ENCODE measurements at places on chromosomes 6 and 20. TPM values are rescaled to one million over a fixed set of nuclear protein-coding genes. Genes with fewer than 3 reads are reported as not detected.

The MYBL2 gene
- total RNA-seq, result 22.2 TPM

The SLC23A2 gene
- 14.6 TPM for total RNA-seq

The SHLD1 gene
- 2.5 TPM for total RNA-seq

The DEF6 gene
- total RNA-seq, result 0.06 TPM

The TCP11 gene
- total RNA-seq, result 0.23 TPM

The SEL1L2 gene
- total RNA-seq, result not detected

The NELFE gene
- 129 TPM for total RNA-seq

The RIPOR3 gene
- total RNA-seq, result 0.13 TPM

DNA sequence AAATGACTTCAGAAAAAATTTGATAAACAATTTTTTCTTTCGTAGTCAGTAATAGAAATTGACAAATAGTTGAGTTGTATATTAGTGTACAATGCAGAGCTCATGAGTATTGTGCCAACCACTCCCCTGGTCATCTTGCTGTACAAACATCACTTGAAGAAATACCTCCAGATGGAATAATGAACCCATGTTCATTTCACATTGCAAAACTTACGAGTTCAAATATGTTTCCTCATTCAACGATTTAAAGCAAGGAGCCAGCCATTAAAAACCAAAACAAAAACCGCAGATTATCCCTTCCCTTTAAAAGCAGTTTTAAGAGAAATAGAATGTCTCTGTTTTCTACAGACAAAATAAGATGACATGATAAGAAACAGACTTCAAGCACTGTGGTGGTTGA, 62.5 kb downstream of the RALGAPA2 start:
- no peak for DNase-seq

GRCh38 chr6:73030791-73031782, 194.2 kb downstream of the KHDC1L start:
- DNase-seq, result peak; percentile 12

DNA sequence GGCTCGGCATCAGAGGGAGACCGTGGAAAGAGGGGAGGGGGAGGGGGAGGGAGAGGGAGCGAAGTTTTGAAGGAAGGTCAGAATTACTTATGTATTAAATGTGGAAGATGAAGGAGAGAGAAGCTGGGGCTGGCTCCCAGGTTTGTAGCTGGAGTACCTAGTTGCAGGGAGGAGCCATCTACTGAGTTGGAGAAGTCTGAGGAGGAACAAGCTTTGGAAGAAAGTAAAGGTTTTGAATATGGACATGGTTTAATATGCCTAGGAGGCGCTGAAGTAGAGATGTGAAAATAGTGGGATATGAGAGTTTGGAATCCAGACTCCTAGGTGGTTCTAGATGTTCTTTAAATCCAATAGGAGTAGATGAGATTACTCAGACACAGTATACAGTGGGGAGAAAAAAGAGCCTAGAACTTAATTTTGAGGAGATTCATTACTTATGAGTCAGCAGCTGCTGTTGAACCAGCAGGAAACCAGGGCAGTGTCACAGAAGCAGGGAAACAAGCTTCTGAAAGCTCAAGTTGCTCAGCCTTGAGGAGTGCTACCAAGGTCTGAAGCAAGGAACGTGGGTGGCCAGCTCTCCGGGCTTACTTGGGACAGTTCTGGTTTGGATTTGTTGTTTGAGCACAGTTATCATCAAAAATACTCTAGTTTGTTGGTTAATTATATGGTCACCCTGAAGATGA, 149.3 kb downstream of the UTRN start:
- DNase-seq, result peak; percentile 84

- no peak for DNase-seq
These were observed 132.8 kb downstream of the FNDC1 start for GRCh38 chr6:159301810-159302593.

- no peak for DNase-seq
These were observed 7.1 kb downstream of the GJA1 start for GRCh38 chr6:121442576-121442975.

DNA sequence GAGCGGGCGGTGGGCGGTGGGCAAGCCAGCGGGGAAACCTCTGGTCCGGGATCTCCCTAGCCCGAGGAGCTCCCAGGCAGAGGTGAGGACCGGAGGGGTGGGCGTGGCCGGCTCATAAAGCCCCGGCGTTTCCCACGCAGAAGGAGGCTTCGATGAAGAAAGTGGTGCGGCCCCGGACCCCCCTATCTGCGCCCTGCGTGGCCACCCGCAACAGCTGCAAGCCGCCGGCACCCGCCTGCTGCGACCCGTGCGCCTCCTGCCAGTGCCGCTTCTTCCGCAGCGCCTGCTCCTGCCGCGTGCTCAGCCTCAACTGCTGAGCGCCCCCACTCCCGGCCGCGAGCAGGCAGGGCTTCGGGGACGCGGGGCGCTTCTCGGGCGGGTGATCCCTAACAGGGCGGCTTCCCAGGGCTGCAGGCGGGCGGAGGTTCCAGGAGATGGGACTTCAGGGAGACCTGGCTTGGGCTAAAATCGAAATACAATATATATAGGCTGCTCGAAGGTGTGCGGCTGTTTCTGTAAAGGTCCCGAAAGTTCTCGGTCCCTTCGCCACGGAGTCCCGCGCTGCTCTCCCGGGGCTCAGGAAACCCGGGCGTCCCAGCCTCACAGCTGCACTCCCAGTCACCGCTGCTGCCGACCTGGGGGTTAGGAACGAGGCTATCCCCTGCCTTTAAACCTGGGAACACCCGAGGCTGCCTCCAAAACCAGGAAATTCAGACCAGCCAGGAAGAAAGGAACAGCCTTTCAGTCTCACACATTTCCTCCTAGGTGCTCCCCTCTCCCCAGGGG, 27.8 kb downstream of the ASIP start:
- no peak for DNase-seq

GRCh38 chr6:84521511-84521910, 242.9 kb downstream of the TBX18 start:
- DNase-seq, result no peak

DNA sequence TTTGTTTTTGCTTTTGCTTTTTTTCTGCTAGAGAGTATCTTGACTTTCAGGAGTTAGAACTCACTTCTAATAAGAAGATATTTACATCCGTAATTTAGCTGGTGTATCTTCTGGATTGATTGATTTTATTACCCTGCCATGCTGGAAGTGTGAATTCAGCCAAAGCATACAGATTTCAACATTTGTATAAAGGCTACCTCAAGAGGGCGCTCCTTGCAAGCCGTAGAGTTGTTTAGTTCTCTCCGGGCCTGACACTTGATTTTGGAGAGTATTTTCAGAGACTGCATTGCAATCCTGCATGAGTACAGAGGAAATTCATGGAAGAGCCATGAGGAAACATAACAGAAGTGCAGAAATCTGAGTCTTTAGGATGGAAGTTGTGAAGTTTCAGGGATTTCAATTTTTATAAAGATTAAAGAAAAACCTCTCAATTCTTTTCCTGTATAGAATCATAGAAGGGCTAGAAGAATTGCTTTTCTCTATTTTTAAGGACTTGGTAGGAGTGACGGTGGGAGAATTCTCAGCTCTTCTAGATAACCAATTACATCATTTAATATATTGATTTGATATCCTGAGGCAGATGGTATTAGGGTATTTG, 66.7 kb upstream of the TIAM2 start:
- peak; percentile 68 for DNase-seq

DNA sequence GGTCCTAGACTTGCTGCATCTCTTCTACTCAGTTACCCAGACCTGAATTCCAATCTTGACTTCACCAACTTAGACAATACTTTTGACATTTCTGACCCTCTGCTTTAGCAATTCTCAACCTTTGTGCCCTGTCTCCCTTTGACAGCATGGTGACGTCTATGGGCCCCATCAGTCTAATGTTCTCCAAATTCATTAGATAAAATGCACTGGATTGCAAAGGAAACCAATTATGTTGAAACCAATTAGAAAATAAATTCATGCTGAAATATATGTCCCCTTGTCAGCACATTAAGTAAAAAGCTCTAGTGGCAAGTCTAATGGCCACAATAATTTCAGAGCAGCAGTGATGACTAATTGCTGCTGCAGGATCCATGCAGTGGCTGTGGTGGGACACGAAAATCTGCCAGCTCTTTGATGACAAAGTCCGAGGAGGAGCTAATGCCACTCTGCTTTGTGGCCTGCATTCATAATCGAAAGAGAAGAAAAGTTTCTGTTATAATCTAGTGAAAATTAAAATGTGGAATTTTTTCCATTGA, 64.0 kb downstream of the BFSP1 start:
- DNase-seq, result no peak

GRCh38 chr6:11938285-11938890, 73.7 kb upstream of the HIVEP1 start:
- no peak for DNase-seq

DNA sequence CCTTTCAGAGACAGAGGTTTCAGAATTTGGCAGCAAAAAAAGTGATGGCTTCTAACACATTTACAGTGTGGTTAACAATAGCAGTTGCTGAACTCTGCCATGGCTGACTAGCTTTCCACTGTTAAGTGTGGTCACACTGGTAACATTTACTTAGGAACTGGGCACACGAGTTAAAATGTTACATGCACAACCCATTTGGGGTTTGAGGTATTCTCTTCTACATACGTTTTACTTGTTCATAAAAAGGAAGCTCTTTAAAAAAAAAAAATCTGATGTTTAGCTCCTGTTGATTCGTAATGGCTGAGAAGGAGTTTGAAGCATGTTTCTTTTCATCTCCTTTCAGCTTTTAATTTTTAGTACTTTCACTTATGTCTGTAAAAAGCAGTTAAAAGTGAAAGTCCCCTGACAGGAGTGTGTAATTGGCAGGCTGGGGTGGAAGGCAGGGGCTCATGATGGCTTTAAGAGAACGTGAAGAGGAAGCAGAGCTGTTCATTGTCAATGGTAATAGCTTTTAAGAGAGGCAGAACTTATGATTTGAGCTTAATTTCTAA, 245.9 kb downstream of the FARS2 start:
- DNase-seq, result no peak

DNA sequence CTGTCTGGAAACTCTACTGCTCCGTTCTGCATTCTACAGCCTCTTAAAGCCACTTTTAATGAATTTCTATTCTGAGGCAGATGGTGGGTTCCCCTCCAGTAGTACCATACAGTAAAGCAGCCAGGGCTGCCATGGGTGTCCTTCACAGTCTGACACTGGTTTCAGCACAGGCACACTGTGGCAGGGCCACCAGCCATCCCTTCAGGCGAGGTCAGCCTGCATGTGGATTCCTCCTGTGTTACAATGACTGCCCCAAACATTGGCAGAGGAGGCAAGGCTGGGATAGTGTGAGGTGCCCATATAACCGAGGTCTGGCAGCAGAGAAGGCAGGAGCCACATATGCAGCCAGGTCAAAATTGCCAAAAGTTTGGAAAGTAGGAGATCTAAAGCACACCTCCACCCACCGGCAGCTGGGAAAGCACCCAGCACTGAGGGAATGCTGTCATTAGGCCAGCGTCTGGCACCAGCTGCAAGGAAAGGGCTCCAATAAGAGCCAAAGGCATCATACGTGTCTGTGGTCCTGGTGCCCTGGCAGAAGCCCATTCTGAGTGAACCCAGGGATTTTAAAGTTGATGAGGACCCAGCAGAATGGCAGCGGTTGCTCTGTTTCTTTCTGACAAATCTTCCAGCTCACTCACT, 24.0 kb downstream of the STK35 start:
- DNase-seq, result no peak

- no peak for DNase-seq
These were observed 54.3 kb downstream of the ANKRD60 start for GRCh38 chr20:58173930-58174707.

GRCh38 chr6:154528310-154528915, 17.9 kb upstream of the CNKSR3 start:
- DNase-seq, result no peak

- no peak for DNase-seq
These were observed 8.5 kb downstream of the TSPYL1 start for GRCh38 chr6:116271149-116271708.

DNA sequence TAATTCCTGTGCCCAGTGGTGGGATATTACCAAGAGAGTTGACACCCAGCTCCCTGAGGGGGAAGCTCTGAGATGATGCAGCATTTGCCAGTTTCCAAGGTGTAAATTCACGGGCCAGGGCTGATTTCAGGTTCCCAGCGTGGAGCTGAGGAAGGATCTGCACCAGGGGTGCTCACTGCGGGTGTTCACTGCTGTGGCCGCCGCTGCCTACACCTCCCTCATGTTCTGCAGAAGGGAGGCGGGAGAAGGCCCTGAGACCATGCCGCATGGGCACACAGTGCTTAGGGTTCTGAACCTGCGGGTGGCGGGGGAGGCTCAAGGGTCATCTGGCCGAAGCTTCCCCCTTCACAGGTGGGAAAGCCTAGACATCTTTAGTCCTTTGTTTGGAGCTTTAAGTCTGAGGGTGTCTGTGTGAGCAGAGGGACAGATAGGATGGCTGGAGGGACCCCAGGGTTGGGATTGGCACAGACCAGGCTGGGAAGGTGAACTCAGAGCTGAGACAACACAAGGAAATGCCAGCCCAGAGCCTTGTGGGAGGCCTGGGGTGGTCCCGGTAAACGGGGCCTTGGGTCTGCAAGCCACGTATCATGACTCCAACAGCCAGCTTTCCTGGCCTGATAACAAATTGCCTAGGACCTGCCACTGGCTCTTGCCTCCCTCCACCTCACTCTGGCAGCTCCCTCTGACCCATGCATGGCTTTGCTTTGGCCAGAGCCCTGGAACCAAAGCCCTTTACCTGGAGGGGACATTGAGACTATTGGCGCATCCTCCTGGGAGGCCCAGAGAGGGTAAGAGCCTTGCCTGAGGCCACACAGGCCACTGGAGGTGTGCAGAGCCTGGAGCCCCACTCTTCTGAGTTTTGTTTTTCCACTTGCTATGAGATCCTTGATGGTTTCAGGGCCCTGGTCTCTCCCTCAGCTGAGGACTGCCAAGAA, 40.4 kb downstream of the SYNJ2 start:
- DNase-seq, result no peak

GRCh38 chr6:112362812-112363570, 15.9 kb downstream of the RFPL4B start:
- no peak for DNase-seq

DNA sequence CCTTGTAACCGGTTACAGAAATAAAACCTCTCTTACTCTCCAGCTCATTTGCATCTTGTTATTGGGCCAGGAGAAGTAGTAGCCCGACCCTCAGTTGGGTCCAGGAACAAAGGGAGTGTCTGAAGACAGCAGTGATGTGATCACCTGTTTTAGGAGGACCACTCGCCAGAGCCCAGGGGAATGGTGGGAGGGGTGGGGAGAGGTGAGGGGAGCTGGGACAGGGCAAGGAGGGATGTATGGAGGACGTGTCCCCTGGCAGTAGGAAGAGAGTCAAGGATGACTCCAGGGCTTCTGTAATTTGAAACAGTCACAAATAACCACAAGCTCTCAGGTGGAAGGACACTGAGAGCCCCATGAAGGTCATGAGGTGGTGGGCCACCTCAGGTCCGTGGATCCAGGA, 1.4 kb upstream of the PCMTD2 start:
- no peak for DNase-seq
